ENCODE measurements at places on chromosomes 7 and 10.

DNA sequence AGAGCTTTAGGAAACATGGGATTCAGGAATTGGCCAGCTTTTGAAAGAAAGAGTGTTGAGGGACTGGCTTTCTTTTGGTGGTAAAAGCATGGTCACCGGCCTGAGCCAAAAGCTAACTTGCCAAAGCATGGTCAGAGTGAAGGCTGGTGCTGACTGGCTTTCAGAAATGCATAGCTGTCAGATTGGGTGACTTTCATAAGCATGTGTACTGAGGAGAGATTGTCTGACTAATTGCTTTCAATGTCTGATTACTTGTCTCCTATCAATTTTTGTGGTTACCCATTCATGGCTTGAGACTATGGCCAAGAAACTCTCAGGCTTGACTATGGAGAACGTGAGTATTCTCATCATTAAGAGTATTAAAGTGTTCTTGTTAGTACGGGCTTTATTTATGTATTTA, 28.2 kb downstream of the ZNF25 start:
- DNase-seq, result no peak

DNA sequence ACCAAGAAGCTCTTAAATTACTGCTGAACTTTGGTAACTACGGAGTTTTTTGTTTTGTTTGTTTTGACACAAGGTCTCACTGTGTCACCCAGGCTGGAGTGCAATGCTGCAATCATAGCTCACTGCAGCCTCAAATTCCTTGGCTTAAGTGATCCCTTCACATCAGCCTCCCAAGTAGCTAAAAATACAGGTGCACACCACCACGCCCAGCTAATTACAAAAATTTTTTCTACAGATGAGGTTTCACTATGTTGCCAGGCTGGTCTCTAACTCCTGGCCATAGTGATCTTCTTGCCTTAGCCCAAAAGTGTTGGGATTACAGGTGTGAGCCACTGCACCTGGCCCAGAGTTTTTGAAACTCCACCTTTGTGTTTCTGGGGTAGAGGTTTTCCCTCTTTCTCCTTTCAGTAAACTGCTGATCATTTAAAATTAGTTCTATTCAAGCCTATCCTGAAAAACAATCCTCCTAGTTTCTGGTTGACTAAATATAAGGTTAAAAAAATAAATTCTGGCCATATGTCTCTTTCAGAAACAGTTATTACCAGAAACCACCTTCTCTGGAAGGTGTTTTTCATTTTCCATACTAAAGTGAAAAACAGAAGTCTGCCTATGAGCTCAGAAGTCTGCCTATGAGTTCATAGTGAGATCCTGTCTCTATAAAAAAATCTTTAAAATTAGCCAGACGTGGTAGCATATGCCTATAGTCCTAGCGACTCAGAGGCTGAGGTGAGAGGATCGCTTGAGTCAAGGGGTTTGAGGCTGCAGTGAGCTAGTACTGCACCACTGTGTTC, 63.9 kb downstream of the VOPP1 start:
- no peak for DNase-seq

GRCh38 chr7:43884209-43884608, 14.9 kb upstream of the MRPS24 start:
- no peak for DNase-seq

DNA sequence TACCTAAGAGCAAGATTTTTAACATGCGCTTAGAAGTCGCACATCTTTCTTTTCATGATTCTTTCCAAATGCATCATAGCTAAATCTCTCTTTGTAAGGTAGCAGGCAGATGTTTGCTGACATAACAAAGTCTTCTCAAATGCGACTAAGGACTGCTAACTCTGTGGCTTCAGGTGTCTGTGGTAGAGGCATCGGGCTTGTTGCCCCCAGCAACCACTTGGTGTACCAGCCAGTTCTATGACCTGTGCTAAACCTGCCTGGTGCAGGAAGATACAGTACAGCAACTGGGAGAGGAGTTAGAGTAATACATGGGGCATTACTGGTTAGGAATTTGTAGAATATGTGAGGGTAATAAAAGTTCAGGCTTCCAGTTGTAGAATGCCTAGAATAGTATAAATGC, 654.1 kb downstream of the NRG3 start:
- DNase-seq, result no peak

- no peak for DNase-seq
Observed at GRCh38 chr10:77531441-77532001, 106.1 kb downstream of the KCNMA1 start.

- no peak for DNase-seq
Observed at GRCh38 chr7:17318146-17318545, 19.7 kb downstream of the AHR start.

DNA sequence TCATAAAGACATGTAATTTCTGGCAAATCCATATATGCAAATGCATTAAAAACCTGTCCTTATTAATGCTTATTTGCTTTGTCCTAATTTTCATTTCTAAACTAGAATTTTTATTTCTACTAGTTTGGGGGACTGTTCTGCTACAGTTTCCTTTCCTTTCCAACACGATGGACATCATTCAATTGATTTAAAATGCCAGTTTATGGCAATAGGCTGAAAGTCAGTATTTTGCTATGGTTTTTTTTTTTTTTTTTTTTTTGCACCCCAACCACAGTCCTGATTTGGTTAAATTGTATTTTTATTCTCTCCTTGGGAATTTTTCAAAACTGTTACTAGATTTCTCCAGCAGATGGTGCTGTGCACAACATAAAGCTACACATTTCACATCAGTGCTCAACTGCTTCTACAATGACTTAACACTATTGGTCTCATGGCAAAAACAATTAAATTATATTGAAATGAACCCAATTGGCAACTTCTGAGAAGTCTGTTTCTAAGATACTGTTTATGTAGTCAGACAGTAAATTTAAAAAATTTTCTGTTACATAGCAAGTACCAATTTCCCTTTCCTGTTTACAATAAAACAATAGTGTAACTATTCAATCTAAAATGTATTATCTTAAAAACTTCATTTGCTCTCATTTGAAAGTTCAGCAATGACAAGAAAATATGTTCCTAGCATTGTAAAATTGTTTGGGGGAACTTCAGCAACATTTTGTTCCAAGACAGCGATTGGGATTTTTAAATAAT, 193.8 kb upstream of the CCDC6 start:
- no peak for DNase-seq

DNA sequence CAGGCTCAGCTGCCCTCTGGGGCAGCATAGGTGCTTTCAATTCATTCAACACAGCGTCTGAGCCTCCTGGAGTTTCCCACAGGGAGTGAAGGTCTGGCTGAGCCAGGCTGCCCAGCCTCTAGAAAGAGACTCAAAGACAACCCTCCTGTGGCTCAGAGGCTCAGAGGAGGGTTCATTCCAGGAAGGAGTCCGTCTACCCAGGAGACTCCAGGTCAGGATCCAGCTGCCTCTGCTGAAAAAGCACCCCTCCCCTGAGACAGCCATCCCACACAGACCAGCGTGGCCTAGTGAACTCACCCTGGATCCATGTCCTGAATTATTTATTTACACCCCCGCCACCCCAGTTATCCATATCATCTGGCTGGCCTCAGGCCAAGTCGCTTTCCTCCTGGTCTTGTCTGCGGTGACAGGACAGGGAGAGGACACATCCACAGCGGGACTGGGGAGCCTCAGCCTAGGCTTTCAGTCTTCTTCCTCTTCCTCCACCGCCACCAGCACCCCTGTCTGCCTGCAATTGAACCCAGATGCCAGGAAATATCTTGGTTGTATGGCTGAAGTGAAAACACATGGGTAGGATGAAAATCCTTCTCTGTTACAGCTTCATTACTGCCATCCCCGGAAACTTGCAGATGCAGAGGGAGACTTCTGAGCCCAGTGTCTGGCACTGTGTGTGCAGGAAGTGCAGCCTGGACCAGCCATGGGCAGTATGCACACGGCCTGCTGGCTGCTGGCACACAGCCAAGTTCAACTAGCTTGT, 44.0 kb upstream of the COL13A1 start:
- DNase-seq, result no peak

DNA sequence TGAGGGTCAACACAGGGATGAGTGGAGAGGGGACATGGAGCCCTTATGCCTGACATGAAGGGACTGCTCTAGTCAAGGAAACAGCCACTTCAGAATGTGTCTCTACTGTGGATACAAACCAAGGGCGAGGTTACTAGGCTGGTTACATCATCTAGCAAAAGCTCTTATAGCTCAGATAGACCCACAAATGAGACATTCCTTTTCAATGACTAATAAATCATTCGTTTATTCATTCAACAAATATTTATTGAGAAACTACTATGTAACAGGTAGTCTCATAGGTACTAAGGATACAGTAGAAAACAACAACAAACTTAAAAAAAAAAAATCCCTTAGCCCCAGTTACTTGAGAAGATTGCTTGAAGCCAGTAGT, 219.5 kb downstream of the KIAA1217 start:
- no peak for DNase-seq

GRCh38 chr10:12588091-12588860, 238.9 kb downstream of the CAMK1D start:
- no peak for DNase-seq

GRCh38 chr10:127971963-127972615, 65.2 kb downstream of the PTPRE start:
- DNase-seq, result no peak

- DNase-seq, result no peak
Observed at GRCh38 chr10:24415455-24416125, 206.7 kb downstream of the KIAA1217 start.

DNA sequence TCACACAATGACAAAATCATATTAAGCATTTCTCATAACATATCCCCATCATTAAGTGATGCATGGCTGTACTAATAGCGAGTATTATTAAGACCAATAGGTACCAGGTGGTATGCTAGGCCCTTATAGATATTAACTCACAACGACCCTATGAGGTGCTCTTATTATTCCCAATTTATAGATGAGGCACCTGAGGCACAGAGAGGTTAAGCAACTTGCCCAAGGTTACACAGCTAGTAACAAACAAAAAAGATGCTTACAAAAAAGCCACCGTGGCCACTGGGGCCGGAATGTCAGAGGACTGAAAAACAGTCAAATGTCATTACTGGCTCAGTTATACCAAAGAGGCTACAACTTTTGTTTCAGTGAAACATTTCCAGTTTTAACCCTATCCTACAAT, 96.0 kb downstream of the OR13A1 start:
- no peak for DNase-seq

DNA sequence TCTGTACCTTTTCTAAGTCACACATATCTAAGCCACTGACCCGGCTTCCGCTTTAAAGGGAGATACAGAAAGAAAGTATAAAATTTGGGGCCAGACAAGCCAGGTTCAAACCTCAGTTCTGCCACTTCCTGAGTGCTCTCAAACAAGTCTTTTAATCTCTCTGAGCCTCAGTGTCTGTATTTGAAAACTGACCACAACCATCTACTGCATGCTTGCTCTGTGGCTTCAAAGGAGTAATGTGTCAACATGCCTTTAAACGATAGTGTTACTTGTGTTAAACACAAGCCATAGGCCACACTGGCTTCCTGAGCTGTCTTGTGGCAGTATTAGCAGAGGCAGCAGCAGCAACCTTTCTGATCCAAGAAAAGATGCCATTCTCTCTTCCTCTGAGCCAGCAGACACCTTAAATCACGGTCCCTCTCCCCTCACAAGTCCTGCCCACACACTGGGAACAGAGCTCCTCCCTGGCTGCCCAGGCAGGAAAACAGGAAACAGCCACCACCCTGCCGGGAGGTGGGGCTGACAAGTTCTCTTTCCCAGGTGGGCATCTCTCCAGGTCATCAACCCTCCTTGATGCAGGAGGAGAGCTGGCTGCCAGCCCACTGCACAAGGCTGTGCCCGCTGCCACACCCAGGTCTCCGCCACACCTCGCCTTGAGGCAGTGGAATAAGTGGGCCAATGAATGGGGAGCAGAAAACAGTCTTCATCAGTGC, 10.7 kb downstream of the HIP1 start:
- no peak for DNase-seq

- no peak for DNase-seq
Observed at GRCh38 chr7:117385363-117386109, 41.8 kb downstream of the ASZ1 start.

- no peak for DNase-seq
Observed at GRCh38 chr7:36781011-36781738, 56.9 kb upstream of the AOAH start.

- no peak for DNase-seq
Observed at GRCh38 chr10:118571123-118571522, 24.3 kb downstream of the PRLHR start.

GRCh38 chr7:134415700-134416099, 43.2 kb downstream of the AKR1B1 start:
- DNase-seq, result no peak
